Activated T-cell treated with anti-CD3 and anti-CD28 coated beads for 1 hour (primary cell): ENCODE measurements at places on chromosomes 1 and 21.

- DNase-seq, result no peak
These were observed 8.3 kb upstream of the MPZL1 start for GRCh38 chr1:167713330-167714081.

DNA sequence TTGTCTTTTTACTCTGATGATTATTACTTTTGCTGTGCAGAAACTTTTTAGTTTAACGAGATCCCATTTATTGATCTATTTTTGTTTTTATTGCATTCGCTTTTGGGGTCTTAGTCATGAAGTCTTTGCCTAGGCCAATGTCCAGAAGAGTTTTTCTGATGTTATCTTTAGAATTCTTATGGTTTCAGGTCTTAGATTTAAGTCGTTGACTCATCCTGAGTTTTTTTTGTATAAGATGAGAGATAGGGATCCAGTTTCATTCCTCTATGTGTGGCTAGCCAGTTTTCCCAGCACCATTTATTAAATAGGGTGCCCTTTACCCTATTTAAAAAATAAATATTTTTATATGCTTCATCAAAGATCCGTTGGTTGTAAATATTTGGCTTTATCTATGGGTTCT lies 13.2 kb downstream of the MAN1C1 start:
- DNase-seq, result no peak

DNA sequence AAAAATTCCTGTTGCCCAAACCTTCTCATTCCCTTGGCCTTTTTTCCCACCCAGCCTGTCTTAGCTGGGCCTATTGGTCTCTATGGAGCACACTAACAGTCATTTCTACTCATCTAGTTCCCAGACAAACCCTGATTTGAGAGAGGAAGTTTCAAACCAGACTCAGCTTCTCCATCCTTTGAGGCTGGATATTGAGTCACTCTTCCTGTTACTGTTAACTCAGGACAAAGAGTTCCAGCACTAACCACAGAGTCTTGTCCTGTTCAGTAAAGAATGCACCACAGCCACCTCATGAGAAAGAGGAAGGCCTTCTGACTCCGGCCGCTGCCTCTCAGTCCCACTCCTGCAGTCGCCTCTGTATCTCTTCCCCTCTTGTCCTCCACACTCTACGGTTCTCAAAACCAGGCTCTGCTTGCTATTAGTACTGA lies 137.8 kb downstream of the PTPRC start:
- no peak for DNase-seq

DNA sequence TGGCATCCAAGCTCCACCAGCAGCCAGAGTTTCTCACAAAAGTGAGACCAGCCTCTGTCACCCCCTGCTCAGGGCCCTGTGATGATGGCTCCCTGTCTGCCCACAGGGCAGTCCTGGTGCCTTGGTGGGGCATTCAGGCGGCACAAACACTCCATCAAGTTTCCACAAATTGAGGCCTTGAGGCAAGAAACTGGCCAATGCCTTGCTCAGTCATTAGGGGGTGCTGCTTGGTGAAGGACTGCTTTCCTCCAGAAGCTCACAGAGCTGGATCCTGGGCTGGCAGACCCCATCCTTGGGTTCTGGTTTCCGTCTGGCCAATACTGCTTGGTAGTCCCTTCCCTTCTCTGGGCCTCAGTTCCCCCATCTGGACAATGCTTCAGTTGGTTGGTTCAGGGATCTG lies 12.5 kb upstream of the AHDC1 start:
- no peak for DNase-seq

DNA sequence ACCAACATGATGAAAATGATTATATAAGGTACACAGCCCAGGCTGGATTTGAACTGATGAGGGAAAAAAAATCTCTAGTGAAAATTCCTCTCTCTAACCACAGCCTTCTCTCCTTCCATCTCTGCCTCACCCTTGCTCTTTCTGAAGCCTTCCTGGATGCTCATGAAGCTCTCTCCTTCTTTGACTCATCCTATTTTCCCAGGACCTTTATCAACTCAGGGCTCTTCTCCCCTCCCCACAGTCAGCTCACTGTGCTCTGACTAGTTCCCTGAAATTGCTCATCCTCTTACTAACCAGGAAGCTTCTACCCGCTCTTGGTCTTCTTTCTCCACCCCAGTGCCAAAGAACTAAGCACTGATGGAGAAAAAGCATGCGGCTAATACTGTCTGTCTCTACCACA lies 46.4 kb upstream of the ERG start:
- DNase-seq, result no peak

- no peak for DNase-seq
These were observed 76.0 kb upstream of the C1orf105 start for GRCh38 chr1:172344444-172344843.

- DNase-seq, result no peak
These were observed 48.9 kb downstream of the CHML start for GRCh38 chr1:241591317-241591716.

- DNase-seq, result no peak
These were observed 18.5 kb downstream of the CAMK1G start for GRCh38 chr1:209601809-209602657.

GRCh38 chr21:44596068-44596725 lies 3.9 kb upstream of the KRTAP10-6 start:
- no peak for DNase-seq

DNA sequence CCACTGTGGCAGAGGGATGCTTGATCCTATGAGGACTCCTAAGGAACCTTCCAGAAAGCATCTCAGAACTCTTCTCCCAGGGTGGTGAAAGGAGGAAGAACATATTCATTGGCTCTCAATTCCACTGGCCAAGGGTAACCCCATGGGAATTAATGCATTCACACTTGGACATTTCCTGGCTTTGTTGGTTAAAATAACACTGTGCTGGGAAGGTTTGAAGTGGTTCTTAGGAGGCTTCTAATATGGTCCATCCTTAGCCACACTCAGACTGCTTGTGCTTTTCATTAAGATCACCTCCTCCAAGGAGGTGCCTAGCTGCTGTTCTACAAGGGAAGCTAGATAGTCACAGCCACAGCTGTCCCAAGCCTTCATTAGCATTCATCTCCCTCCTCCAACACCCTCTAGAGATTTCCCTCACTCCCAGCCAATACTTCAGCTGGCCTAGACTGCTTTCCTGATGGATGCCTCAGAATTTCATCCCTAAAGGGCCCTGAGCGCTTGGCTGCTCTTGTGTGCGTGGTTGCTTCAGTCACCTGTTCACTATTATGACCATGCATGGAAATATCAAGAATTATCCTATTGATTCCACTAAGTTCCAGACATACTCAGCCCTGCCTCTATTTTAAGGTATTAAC lies 544.4 kb downstream of the PLPP3 start:
- DNase-seq, result no peak

GRCh38 chr1:93607814-93608186 lies 73.8 kb downstream of the BCAR3 start:
- DNase-seq, result no peak

- no peak for DNase-seq
These were observed 519.8 kb downstream of the PTPRU start for GRCh38 chr1:29756085-29756484.

- no peak for DNase-seq
These were observed 47.6 kb upstream of the PPP2R5A start for GRCh38 chr1:212237651-212238050.

DNA sequence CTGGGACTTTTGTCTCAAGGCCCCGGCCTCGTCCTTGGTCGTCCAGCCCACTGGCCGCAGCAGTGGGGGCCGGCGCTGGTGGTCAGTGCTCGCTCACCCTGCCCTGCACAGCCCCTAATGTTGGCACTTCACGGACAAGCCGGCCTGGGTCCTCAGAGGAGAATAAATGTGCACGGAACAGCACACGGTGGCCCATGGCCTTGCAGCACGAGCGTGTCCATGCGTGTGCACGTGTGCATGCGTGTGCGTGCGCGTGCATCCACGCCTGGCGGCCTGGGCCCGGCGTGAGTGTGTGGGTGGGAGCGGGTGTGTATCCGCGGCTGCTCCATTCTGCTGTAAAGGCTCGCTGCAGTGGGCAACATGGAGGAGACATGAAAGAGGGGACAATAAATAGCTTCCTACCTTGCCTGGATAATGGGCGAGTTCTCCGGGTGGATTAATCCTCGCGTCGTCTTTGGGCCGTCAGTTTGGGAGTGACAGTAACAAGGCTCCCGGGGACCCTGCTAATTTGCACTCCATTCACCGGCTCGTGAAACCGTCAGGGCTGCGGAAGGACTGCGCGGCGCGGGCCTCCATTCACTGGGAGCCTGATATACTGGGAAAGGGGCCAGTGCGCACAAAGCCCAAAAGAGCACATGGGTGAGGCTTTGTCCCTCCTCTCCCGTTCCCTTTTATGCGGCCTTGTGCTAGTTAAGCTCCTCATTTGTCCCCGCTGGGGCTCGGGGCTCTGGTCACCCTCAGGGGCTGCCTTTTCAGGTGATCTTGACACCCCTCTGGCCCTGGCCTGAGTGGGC lies 142.8 kb downstream of the PRDM16 start:
- no peak for DNase-seq

DNA sequence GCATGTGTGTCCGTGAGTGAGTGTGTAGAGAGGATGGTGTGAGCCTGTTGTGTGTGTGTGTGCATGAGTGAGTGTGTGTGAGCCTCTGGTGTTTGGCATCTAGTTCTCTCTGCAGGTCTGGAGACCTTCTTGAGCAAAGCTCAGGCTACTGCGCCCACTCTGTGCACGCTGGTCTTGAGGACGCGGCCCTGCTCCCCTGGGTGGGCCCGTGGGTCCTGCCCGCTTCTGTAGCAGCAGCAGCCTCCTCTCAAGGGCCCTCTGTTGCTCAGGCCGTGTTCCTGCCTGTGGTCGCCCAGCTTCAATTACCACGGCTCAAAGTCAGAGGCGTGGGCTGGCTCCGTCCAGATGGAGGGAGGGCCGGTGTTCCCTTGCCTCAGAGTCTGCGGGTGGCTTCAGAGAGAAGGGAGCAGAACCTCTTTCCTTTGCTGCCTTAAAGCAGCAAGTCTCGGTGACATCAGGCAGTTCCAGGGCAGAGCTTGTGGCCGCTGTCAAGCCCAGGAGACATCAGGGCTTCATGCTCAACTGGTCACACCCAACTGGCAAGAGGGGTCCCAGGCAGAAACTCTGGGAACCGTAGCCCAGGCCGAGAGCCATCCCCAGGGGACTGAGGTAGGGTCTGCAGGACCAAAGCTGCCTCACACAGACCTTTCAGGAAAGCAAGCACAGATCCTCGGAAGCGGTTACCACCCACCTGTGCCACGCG lies 270.6 kb upstream of the VAMP3 start:
- no peak for DNase-seq

- no peak for DNase-seq
These were observed 9.6 kb downstream of the B3GALT2 start for GRCh38 chr1:193176788-193177187.

DNA sequence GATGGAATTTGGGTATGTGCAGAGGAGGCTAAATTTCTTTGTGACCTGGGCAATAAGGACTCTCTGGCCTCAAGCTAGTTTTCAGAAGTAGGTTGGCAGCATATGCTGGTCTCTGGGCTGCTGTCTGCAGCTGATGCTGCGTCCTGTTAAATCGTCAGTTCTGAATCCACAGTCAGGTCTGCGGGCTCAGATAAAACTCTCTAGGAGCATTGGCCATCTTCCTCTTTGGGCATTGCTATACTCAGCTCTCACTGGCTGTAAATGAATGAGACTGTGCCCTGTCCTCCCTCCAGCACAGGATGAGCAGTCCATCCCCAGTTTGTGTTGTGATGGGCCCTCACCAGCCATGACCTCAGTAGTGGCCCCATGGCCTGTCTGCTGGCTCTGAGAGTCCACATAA lies 272.6 kb downstream of the LRRC40 start:
- DNase-seq, result no peak

- no peak for DNase-seq
These were observed 62.8 kb downstream of the PLXNA2 start for GRCh38 chr1:208181364-208181763.

- DNase-seq, result no peak
These were observed 9.9 kb downstream of the PTPN22 start for GRCh38 chr1:113861641-113862040.

- no peak for DNase-seq
These were observed 96.5 kb downstream of the USP25 start for GRCh38 chr21:15826147-15826780.

DNA sequence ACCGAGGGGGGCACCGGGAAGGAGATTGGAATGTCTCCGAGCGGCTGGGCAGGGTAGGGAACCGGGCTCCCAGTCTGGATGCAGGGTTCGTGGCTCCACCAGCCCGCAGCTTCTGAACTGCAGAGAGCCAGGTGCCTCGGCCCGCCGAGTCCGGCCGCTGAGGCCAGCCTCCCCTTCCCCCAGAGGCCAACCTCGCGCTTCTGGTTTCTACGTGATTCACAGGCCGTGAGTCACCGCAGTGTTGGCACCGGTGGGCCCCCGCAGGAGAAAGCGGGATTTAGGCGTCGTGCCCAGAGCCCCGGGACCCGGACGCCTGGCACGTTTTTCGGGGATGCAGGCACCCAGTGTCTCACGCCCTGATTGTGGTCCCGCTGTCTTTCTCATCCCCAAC lies 458 bp downstream of the CRABP2 start:
- no peak for DNase-seq

DNA sequence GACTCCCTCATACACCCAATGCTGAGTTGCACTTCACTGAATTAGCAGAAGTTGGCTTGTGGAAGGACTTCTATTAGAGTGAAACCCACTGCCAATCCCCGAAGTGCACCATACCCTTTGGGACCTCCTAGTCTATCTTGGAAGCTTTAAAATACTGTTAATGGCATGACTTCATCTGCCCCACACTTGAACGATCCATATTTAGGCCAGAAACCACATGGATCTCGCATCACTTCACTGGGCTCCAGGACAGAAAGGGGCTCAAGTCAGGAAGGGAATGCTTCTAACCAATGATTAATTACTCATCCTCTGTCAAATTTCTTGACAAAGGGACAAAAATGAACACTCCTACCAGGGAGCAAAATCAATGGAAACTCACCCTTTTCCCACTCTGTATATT lies 69.1 kb downstream of the BCAR3 start:
- DNase-seq, result no peak

DNA sequence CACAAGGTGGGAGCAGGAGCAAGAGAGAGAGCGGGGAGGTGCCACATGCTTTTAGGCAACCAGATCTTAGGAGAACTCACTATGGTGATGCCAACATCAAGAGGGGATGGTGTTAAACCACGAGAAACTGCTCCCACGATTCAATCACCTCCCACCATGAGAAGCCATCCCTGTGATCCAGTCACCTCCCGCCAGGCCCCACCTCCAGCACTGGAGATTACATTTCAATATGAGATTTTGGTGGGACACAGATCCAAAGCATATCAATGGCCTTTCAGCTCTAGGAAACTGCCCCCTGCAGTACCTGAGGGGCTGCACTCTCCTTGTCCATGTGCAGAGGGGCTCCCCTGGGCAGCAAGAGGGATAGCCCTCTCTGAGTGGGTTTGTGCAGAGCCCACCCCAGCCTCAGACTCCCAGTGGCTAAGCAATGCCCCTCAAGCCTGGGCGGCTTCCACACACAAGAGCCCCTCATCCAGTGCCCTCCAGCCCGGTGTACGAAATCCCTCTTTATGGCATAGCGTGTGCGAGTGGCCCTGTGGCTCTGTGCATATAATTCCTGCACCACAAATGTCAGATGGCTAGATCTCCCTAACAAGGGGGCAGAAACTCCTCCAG lies 15.5 kb upstream of the PRDM16 start:
- no peak for DNase-seq
